ENCODE measurements at places on chromosomes 1 and 21. TPM values are rescaled to one million over a fixed set of nuclear protein-coding genes. Genes with fewer than 3 reads are reported as not detected.

- DNase-seq: no peak
- H3K4me1 ChIP-seq: peaks cover 47% of the 10 kb centered on the region
- H3K4me3 ChIP-seq: no peak overlapping the region
- H3K27ac ChIP-seq: no peak overlapping the region
- H3K36me3 ChIP-seq: peaks cover 23% of the 10 kb centered on the region
- H3K27me3 ChIP-seq: no peaks in the 10 kb centered on the region
Measured at GRCh38 chr21:31915566-31915965, 42.7 kb downstream of the HUNK start.

GRCh38 chr1:226741009-226741408, 1.9 kb upstream of the ITPKB start:
- peak overlapping the region; percentile 24 for H3K4me3 ChIP-seq
- peaks cover 7% of the 10 kb centered on the region for H3K4me1 ChIP-seq
- H3K27me3 ChIP-seq: peaks cover 2% of the 10 kb centered on the region
- DNase-seq: no peak
- no peak overlapping the region for H3K27ac ChIP-seq

The KRTAP19-3 gene
- total RNA-seq: not detected

The BATF3 gene
- total RNA-seq: 0.53 TPM

The ANGEL2 gene
- total RNA-seq: 50.3 TPM

All from progenitor cell of endocrine pancreas (in vitro differentiated cells).